ENCODE measurements at places on chromosomes 3 and 15.

- no peak for DNase-seq
These were observed 269.7 kb upstream of the THRB start for GRCh38 chr3:24764236-24764915.

- DNase-seq = no peak
These were observed 2.4 kb upstream of the CYP1A1 start for GRCh38 chr15:74727727-74728126.

DNA sequence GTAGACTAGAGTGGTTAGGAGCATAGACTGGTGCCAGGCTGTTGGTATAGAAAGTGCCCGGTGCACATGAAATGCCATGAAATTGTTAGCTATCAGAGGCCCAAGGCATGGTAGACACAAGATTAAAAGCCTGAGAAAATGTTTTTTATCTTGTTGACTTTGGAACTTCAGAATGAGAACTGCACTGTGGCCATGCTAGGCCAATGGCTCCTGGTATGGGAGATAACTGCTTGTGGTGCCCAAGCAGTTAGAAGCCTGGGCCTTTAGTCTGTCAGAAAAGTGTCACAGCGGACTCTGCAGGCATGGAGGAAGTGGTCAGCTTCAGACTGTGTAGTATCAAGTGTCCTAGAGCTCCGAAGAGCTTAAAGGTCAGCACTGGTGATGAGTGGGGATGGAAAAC is 11.9 kb downstream of the FYCO1 start:
- no peak for DNase-seq

DNA sequence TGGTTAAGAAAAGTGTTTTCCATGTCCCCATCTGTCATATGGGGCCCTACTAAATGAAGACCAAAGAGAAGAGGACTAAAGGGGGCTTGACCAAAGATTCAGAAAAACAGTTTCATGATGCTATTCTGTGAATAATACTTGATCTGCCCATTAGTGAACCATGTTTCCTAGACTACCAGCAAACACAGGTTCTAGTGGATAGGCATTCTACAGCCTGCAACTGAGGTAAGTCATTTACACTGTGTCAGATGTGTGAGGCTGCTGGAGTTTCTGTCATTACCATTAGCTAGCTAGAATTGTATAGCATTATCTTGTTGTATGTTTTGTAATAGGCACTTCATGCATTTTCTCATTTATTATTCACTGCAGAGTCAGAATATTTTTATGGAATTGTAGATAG is 6.6 kb downstream of the GPR171 start:
- DNase-seq = no peak

DNA sequence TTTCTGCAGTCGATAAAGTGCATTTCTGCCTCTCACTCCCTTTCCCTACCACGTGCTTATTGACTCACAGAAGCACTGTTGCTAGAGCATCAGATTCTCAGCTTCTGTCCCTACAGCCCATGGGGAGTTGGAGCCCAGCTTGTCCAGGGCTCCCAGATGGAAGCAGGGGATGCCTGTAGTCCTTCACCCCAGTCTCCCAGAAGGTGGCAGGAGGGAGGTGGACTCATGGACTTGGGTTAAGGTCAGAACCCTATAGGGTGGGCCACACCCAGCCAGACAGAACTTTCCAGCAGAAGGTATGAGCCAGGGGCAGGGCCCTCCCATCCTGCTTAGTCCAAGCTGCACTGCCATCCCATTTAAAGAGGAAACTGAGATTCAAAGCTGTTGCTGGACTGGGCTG is 33.1 kb upstream of the SEMA3F start:
- DNase-seq = no peak

DNA sequence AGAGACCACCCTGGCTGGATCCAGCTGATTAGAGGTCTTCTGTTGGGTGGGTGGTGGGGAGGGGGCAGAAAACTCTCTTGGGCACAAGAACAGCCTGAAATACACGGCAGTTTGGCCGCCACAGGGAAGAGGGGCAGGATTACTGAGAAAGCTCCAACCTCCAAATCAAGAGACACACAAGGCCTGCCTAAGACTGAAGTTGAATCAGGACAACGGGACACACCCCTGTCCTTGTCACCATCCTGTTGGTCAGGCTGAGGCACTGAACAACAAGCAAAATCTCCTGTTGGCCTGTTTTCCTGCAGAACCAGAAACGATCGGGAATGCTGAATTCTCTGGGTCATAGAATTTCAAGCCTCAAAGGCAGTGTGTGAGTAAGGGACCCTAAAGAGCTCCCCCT is 247.8 kb downstream of the FAM43A start:
- DNase-seq = no peak

DNA sequence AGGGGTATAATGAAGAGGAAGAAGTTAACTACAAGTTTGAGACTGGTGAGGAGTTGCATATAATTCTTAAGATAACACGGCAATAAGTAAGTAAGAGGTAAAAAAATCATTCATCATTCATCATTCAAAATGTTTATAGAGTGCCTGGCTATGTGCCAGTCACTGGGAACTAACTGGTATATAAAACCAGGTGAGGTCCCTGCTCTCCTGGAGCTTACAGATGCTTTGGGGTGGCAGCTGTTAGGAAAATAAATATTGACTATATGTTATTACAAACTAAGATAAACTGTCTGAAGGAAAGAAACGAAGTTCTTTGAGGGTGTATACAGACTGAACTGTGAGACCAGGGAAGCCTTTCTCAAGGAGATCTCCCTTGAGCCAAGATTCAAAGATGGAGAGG is 2.9 kb downstream of the CASR start:
- DNase-seq = no peak

DNA sequence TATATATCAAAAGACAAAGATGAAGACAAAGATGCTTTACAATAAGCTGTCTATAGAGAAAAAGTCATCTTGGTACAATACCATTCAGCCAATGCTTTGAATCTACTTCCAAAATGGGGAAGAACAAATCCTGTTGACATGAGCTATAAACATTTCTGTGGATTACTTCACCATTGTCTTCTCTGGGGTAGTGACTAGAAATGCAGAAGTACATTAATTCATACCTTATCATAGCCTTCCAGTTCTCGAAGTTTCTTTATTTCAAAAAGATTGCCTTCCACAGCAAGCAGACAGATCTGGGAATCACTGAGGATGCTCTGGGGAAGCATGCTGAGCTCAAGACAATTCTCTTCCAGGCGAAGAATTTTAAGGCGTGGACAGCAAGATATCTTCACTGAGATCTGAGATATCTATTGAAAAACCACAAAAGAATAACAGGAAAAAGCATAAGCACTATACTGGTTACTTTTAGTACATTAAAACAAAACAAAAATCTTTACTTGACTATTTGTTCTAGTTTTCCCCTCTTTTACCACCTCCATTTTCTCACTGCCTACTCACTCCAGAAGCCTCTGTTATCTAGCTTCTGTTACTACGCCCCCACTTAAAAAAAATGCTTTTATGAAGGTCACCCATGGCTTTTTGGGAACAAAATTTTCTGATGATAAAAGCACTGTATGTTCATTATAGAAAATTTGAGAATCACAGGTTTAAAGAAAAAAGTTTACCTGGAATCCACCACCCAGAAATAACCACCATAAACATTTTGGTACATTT is 3.6 kb downstream of the LRRC57 start:
- no peak for DNase-seq

DNA sequence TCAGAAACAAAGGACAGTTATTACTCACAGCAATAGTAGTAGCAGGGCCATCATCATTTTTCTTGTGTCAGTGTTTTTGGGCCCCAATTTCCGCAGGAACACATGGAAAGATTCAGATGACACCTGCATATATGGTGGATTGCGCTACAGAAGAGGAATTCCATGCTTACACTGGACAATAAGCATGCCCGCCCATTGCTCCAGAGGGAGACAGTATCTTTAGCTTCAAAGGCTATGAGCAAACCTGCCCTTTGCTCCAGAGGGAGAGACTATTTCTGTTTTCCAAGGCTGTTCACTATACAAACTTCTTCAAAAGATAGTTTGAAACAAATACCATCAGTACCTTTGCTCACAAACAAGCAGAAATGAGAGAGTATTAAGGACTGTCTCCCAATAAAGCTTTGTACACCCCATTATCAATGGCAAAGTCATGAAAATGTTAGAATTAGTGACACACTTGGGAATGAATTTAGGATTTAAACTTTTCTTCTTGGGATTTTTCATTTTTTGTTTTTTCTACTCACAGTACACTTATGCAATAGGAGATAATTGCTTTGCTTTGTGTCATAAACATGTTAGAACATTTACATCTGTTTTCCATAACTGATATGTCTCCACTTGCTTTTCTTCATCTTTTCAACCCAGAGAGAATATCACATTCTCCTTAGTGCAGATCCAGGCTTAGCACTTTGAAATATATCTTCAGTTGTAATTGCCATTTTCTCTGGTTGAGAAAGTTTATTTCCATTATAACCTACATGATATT is 564.5 kb upstream of the ZNF717 start:
- DNase-seq = no peak

GRCh38 chr3:161854232-161854771 is 357.7 kb downstream of the OTOL1 start:
- peak; percentile 75 for DNase-seq

DNA sequence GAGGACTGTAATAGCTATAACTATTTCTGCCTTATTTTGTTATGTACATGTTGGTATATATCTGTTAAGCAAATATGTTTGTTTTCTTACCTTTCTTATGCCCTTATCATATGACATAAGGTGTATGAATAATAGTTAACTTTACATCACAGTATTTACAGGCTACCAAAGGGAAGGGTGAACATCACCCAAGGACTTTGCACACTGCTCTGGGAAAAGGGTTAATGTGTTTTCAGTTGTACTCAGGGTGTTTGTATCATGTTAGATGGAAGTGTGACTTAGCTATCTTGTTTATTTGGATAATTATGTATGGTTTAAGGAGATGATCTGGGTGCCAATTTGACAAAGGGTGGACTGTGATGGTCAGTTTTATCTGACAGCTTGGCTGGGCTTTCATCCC is 60.3 kb downstream of the LSM3 start:
- DNase-seq = no peak

DNA sequence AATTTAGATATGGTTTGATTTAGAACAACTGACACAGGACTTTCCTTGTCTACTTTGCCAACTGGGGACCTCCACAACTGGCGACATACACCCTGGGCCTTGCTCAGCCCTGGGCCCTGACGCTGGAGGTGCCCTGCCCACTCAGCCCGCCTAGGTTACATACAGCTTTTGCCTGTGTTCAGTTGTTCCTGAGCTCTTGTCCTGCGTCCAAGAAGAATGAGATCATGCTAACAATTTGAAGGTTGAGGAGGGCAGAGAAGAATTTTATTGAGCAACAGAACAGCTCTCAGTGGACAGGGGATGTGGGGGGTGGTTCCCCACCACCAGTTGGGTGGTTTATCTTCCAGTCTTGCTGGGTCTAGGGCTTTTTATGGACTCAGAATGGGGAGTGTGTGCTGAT is 67.9 kb downstream of the IQCH start:
- no peak for DNase-seq

- no peak for DNase-seq
These were observed 434.8 kb upstream of the DPH6 start for GRCh38 chr15:35980719-35981118.
